ENCODE measurements at places on chromosomes 16 and 17. TPM values are rescaled to one million over a fixed set of nuclear protein-coding genes. Genes with fewer than 3 reads are reported as not detected.
A peak's percentile ranks its signal among the peaks of the same experiment; 100 is the strongest.

Gene TEN1
- total RNA-seq, result 7.6 TPM

GRCh38 chr17:67594115-67594880, 123.4 kb upstream of the NOL11 start:
- DNase-seq, result no peak

DNA sequence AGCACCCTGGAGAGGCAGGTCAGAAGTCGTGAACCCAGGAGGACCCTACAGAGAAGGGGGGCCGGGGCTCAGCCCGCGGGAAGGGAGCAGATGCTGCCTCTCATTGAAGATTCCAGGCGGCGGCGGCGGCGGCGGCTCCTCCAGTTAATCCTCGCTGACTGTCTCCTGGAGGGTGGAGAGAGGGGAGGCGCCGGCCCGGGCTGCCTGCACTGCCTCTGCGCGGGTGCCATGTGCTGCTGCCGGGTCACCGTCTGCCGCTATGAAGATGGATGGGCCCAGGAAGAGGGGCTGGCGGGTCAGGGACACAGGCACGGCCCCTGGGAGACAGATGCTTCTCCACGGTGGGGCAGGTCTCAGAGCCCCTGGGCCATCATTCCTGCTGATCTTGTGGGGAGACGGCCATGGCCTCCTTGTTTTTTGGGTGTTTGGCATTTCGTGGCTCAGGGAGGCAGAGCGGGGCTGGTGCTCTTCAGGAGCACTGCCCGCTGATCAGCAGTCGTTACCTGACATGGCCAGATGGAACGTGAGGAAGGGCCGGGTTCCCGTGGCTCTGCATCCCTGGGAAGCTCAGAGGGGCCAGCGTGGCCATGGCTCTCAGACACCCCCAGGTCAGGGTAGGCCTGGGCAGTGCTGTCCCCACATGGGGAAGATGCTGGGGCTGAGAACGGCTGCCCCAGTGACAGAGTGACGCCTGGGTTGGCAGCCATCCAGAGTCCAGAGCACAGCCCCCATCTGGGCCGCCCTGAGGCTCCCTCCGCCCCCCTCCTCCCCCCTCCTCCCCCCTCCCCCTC, 36.1 kb downstream of the GINS2 start:
- peak; percentile 71 for DNase-seq

GRCh38 chr16:2478279-2478678, 3.4 kb downstream of the TBC1D24 start:
- no peak for DNase-seq

DNA sequence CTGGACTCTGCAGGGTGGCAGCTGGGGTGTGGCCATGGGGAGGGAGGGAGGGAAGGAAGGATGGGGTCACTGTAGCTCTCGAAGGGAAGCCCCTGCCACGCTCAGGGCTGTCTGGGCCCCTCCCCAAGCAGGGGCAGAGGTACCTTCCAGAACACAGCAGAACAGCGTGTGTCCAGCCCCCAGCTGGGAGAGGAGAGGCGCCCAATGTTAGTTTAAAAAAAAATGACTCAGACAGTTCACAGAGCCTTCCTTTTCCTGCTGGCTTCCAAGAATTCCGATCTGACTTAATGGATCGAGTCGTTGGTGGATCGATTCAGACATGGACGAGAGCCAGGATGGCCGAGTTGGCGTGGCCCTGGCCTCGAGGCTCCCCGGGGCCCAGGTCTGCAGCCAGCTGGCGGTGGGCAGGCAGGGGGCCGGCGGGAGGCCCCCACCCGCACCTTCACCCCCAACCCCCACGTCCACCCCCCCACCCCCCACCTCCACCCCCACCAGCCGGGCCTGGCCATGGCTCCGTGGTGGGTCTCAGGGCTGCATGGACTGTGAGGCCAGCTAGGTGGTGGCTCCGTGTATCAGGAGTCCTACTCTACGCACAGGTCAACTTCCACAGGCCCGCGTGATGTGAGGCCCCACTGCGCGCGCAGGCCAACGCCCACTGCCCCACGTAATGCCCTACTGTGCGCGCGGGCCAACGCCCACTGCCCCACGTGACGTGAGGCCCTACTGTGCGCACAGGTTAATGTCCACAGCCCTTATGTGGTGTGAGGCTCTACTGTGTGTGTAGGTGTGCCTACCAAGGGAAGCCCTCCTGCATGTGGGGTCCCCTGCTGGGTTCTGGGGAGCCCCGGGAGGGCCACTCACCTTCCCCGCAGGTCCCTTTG, 21.8 kb downstream of the CACNA1H start:
- DNase-seq, result no peak

GRCh38 chr17:43901861-43902589, 5.3 kb downstream of the MPP2 start:
- DNase-seq, result no peak

DNA sequence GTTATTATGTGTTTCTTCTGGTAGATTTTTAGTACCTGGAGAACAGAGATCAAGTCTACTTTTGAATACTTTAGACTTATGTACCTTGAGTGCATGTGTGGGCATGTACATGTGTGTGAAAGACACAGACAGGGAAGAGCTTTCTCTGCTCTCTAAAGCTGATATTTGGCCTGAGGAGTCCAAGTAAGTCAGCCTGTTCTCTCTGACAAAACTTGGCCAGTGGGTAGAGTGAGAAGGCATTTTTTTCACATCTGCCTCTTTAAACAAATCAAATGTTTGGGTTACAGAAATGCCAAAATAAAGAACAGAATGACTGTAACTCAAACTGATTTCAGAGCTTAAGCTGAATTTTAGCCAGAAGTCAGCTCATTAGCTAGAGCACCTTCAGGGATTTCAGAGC, 309.7 kb upstream of the DYNLRB2 start:
- no peak for DNase-seq

DNA sequence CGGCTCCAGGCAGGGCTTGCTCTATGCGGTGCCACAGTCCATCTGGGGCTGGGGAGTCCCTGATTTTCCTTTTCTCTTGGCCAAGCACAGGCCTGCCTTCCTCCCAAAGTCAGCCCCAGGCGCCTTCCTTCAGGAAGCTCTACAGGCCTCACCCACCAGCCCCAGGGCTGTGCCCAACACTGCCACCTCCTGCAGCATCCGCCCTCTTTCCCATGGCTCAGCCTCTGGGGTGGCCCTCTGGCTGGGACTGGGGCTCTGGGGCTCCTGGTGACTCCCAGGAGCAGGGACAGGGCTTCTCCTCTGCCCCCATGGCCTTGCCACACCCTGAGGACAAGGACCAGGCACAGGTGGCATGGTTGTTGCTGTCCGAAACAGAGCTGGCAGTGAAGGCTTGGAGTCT, 817 bp downstream of the ITGB4 start:
- no peak for DNase-seq

- peak; percentile 86 for DNase-seq
Observed at GRCh38 chr16:49701789-49702494, 154.0 kb downstream of the ZNF423 start.

- no peak for DNase-seq
Observed at GRCh38 chr17:60743799-60744198, 66.1 kb downstream of the BCAS3 start.

Gene ZACN
- total RNA-seq, result not detected

- DNase-seq, result no peak
Observed at GRCh38 chr16:49635009-49635350, 220.9 kb downstream of the ZNF423 start.

DNA sequence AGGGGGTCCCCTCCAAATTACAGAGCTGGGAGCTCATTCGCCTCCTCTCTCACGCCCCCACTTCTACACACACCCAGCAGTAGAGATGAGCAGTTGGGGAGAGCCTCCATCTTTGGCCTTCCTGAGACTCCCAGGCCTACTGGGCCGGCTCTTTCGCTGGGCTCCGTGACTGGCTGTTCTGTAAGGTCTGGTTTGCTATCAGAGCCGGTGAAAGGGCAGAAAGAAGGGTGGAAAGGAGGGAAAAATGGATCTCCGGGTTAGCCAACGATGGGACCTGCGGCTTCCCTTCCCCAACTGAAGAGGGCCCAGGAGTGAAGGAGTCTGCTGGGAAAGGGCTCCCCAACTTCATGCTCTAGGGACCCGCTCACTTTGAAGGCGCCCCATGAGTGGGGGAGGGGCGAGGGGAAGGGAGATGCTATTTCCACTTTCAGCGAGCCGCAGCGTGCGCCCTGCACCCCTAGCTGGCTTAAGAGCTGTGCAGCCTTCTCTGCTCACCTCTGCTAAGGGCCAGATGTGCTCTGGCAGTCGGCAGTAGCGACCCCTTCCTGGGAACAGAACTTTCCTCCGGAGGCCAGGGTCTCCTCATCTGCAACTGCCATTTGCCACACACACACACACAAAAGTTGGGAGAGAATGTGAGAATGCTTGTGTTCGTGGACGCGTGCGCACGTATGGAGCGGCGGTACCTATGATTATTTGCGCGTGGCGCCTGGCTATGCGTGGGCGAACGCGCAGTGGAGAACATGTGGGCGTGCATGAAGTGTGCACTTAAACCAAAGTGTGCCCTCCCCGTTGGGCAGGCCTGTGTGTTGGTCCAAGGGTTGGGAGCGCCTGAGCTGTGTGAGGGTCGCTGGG, 2.9 kb upstream of the FOXF1 start:
- no peak for DNase-seq

GRCh38 chr16:76210157-76210556, 67.0 kb upstream of the CNTNAP4 start:
- DNase-seq, result no peak

Gene ATP2A1
- not detected for total RNA-seq

DNA sequence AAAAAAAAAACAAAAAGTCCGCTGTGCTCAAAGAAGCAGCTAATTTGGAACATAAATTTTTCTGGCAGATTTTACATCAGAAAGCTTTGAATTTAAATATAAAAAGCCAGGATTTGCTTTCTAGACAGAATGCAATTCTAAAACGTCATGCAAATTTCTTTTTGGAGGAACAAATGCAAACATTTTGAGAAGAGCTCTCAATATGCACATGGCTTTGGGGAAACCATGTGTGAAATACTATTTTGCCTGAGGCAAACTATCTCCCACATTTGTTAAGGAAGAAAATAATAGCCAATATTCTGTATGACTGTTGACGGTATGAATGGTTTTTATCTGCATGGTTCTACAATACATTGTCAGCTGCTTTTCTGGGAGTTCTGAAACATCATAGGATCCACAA, 320.0 kb upstream of the PSMD7 start:
- DNase-seq, result no peak

DNA sequence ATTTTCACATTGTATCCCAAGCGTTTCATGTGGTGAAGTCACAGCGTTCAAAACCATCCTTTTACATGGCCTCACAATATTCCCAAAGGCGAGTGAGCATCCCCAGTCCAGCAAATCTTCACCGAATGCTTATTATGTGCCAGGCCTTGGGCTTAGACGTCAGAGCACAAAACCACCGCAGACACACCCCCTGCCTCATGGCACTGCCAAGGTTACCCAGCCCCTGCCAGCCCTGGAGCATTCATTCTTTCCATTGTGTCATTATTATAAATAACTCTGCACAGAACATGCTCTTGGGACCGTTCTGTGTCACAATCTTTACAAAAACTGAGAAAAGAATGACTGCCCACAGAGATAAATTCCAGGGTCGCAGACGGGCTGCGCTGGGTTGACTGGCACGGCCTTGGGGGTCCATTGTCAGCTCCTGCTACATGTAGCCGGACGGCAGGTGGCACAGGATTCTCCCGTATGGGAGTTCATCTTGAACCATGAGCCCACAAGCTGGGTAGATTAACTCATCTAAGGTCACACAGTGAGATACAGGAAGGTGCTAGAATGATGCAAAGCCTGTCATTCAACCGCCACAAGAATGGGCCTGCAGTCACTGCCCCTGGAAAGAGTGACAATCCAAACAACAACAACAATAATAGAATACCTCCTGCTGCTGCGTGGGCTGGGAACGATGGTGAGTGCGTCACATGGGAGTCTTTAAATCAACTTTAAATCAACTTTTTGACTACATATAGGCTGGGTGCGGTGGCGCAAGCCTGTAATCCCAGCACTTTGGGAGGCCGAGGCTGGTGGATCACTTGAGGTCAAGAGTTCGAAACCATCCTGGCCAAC, 4.5 kb upstream of the NECAB2 start:
- DNase-seq, result peak; percentile 12

GRCh38 chr16:67241008-67241900, 6.0 kb downstream of the FHOD1 start:
- DNase-seq, result peak; percentile 83

Gene OMG
- not detected for total RNA-seq

Gene TNFRSF13B
- total RNA-seq, result not detected

Gene SLC4A1
- total RNA-seq, result 0.30 TPM

Gene KRTAP3-1
- not detected for total RNA-seq

Gene SPN
- total RNA-seq, result 0.91 TPM

- DNase-seq, result no peak
Observed at GRCh38 chr16:84196727-84197394, 5.9 kb downstream of the ADAD2 start.

- DNase-seq, result no peak
Observed at GRCh38 chr16:17565605-17566004, 94.8 kb upstream of the XYLT1 start.

- DNase-seq, result no peak
Observed at GRCh38 chr17:9529033-9529700, 46.5 kb downstream of the STX8 start.

DNA sequence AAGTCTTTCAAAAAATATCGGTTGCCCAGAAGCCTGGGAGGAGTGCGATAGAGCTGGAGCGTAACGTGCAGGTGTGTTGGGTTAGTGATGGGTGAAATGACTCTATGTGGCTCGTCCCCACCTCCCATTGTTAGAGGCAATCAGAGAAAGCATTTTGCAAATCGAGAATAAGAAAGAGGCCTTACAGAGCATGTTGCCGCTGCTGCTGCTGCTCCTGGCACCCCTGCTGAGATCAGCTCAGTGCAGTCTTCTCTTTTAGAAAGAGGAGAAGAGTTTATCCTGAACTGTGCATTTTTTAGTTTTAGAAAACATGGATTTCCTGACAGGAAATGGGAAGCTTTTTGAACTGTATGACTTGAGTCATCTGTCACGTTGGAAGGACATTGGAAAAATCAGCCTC, 774.5 kb upstream of the RBFOX1 start:
- no peak for DNase-seq

Gene CLEC16A
- 20.9 TPM for total RNA-seq

GRCh38 chr17:75061618-75062017, 14.6 kb downstream of the KCTD2 start:
- DNase-seq, result no peak

GRCh38 chr17:58192612-58193011, at the start of gene EPX:
Gene EPX, plus strand, starts transcription at chr17:58192726. Its CDS starts 121 bp downstream, at chr17:58192847.
- no peak for DNase-seq

- peak; percentile 90 for DNase-seq
Observed at GRCh38 chr17:1039511-1040215, 42.7 kb downstream of the TIMM22 start.

- no peak for DNase-seq
Observed at GRCh38 chr17:48299760-48300159, 130.3 kb downstream of the SKAP1 start.

Data from Right ventricle myocardium superior (tissue), 1 donor.